ENCODE measurements at places on chromosomes 7 and 10. TPM values are rescaled to one million over a fixed set of nuclear protein-coding genes. Genes with fewer than 3 reads are reported as not detected.
A peak's percentile ranks its signal among the peaks of the same experiment; 100 is the strongest.

The PMPCB gene
- 58.1 TPM for total RNA-seq

DNA sequence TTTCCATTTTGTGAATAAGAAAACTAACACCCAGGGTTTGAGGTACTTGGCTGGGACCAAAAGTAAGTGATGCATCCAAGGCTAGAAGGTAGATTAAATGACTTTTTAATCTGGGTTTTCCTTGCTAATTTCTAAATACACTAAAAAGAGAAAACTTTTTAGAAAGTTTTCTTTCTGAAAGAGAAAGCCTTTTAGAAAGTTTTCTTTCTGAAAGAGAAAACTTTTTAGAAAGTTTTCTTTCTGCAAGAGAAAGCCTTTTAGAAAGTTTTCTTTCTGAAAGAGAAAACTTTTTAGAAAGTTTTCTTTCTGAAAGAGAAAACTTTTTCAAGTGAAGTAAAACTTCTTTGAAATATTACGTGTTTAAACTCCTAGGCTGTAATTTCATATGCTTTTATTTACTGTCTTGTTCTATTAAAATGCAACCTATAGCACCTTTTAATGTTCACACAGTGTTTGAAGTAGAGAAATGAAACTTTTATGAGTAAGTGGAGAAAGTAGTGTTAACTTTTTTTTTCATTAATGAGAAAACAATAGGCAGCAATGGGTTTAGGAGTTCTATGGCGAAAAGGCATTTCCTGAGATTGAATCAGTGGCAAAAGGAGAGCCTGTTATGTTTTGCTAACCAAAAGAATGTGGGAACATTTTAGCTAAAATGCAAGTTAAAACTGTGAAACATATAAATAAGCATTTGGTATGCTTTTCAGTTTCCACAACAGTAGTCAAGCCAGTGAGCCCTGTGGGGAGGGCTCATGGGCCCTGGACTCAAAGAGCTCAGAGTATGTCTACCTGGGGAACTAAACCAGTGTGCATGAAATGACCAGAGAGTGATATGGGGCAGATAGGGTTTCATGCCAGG lies 103.7 kb downstream of the RBM20 start:
- H3K4me1 ChIP-seq, result peaks cover 38% of the 10 kb centered on the region
- H3K4me3 ChIP-seq, result no peak overlapping the region
- H3K27ac ChIP-seq, result peak overlapping the region; percentile 25
- no peaks in the 10 kb centered on the region for H3K27me3 ChIP-seq

- H3K27ac ChIP-seq, result no peak overlapping the region
- H3K36me3 ChIP-seq, result no peaks in the 10 kb centered on the region
- peaks cover 6% of the 10 kb centered on the region for H3K27me3 ChIP-seq
- H3K4me3 ChIP-seq, result no peak overlapping the region
- no peak for DNase-seq
Observed at GRCh38 chr10:16381083-16381482, 55.7 kb upstream of the PTER start.

GRCh38 chr10:47175181-47176123 lies 124.5 kb upstream of the GDF10 start:
- peaks cover 6% of the 10 kb centered on the region for H3K27me3 ChIP-seq
- no peak overlapping the region for H3K27ac ChIP-seq
- no peak overlapping the region for H3K4me3 ChIP-seq
- DNase-seq, result peak; percentile 27

The RAMP3 gene
- not detected for total RNA-seq

DNA sequence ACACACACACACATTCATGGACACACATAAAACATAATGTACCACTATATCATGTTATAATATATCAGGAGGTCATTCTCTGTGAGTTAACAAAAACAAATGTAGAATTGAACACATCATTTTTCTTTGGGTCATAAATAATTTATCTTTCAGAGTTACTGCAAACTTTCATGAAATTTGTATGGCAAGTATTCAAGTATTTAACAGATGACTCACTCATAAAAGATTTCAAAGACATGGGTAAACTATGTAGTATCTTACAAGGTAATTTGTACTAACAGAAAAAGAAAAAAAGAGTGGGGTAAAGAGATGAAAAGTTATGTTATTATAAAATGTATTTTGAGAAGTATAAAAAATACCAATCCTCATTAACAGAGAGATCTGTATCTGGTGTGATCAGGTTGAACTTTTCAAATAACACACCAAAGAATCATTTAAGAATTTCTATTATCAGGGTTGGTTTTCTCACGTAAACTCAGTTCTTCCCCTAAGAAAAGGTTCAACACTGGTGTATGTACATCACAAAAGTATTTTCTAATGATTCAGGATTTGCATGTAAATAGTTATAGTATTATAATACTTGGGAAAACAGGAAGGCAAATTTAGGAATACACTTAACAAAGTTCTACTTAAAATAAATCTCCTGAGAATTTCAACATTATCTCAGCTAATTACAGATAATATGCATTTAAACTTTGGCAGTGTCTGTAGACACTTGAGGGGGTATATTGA lies 933.1 kb upstream of the LRRN3 start:
- H3K4me1 ChIP-seq, result no peaks in the 10 kb centered on the region
- no peak for DNase-seq
- H3K4me3 ChIP-seq, result no peak overlapping the region
- H3K27ac ChIP-seq, result no peak overlapping the region

- H3K27me3 ChIP-seq, result no peaks in the 10 kb centered on the region
- H3K4me3 ChIP-seq, result no peak overlapping the region
- H3K36me3 ChIP-seq, result peaks cover 4% of the 10 kb centered on the region
- H3K4me1 ChIP-seq, result peaks cover 20% of the 10 kb centered on the region
- no peak for DNase-seq
Observed at GRCh38 chr7:28124413-28124812, 56.2 kb downstream of the JAZF1 start.

- H3K27me3 ChIP-seq, result no peaks in the 10 kb centered on the region
- H3K27ac ChIP-seq, result no peak overlapping the region
Observed at GRCh38 chr10:83917537-83918506, 221.5 kb upstream of the GHITM start.

GRCh38 chr10:84965468-84965867 lies 637.1 kb downstream of the CCSER2 start:
- no peaks in the 10 kb centered on the region for H3K27me3 ChIP-seq
- no peaks in the 10 kb centered on the region for H3K4me1 ChIP-seq
- DNase-seq, result no peak
- no peak overlapping the region for H3K4me3 ChIP-seq

The ATOH7 gene
- total RNA-seq, result not detected

DNA sequence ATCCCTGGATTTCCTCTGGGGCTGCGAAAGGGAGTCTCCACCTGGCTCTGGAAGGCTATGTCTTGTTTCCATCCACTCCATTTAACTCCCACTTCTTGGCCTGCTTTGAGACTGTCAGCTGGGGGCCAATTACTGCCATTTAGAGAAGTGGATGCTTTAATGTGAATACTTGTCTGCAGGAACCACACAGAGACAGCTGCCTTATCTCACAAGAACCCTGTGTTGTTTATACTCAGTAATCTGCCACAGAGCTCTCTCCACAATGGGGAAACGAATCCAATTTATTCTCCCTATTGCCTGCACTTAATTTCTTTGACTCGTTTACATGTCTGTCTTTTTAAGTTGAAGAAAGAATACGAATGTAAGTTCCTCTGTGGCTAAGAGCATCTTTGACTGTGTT lies 787.0 kb upstream of the C7orf33 start:
- DNase-seq, result no peak
- no peaks in the 10 kb centered on the region for H3K27me3 ChIP-seq
- H3K4me1 ChIP-seq, result no peaks in the 10 kb centered on the region
- H3K36me3 ChIP-seq, result no peaks in the 10 kb centered on the region
- no peak overlapping the region for H3K4me3 ChIP-seq

DNA sequence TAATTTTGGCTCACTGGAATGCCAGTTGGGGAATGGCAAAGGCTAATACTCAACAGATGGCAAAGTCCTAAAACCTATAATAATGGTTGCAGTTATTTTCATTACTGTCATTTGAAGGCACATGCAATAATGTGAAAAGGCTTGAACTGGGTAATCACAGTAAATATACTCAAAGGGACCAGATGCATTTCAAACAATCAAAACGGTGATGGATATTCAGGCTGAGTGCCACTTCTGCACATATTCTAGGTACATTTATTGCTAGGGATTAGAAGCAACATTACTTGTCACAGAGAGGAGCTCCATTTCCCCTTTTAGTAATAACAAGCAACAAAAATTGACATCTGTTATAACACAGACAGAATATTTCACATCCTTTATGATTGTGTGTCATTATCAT lies 171.8 kb downstream of the NXPH1 start:
- no peak overlapping the region for H3K27ac ChIP-seq
- no peaks in the 10 kb centered on the region for H3K27me3 ChIP-seq
- DNase-seq, result no peak
- H3K4me3 ChIP-seq, result no peak overlapping the region
- H3K4me1 ChIP-seq, result no peaks in the 10 kb centered on the region

The ASB10 gene
- total RNA-seq, result not detected

GRCh38 chr10:128123846-128124245 lies 2.4 kb downstream of the MKI67 start:
- no peaks in the 10 kb centered on the region for H3K27me3 ChIP-seq
- peak overlapping the region; percentile 98 for H3K4me3 ChIP-seq
- no peak for DNase-seq
- H3K36me3 ChIP-seq, result peaks cover 61% of the 10 kb centered on the region
- H3K27ac ChIP-seq, result peak overlapping the region; percentile 93
- peaks cover 57% of the 10 kb centered on the region for H3K4me1 ChIP-seq

- no peak overlapping the region for H3K4me3 ChIP-seq
- peaks cover 42% of the 10 kb centered on the region for H3K27me3 ChIP-seq
- peaks cover 16% of the 10 kb centered on the region for H3K4me1 ChIP-seq
- no peak overlapping the region for H3K27ac ChIP-seq
- peak; percentile 15 for DNase-seq
- H3K36me3 ChIP-seq, result no peaks in the 10 kb centered on the region
Observed at GRCh38 chr10:101563497-101564040, 24.5 kb downstream of the POLL start.

- H3K27me3 ChIP-seq, result no peaks in the 10 kb centered on the region
- DNase-seq, result no peak
- peaks cover 2% of the 10 kb centered on the region for H3K4me1 ChIP-seq
- H3K36me3 ChIP-seq, result no peaks in the 10 kb centered on the region
Observed at GRCh38 chr10:21953585-21954057, 49.9 kb downstream of the DNAJC1 start.

DNA sequence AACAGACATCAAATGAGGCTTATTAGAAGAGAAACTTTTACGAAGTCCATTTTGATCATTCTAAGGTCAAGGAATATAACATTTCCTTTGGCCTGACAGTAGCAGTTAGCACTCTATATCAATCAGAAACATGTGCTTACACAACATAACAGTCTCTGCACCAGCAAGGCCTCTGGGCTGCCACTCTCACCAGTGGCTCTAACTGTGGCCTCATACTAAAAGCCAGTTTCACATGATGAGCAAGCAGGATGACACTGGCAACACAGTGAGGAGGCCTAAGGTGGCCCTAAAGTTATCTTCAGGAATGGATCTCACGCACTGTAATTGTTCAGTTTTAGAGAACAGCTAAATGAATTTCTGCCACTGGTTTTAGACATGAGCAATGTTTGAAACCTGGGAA lies 126.8 kb downstream of the COBL start:
- no peaks in the 10 kb centered on the region for H3K36me3 ChIP-seq
- H3K27me3 ChIP-seq, result no peaks in the 10 kb centered on the region
- no peak for DNase-seq
- no peak overlapping the region for H3K4me3 ChIP-seq
- H3K4me1 ChIP-seq, result no peaks in the 10 kb centered on the region
- H3K27ac ChIP-seq, result no peak overlapping the region

DNA sequence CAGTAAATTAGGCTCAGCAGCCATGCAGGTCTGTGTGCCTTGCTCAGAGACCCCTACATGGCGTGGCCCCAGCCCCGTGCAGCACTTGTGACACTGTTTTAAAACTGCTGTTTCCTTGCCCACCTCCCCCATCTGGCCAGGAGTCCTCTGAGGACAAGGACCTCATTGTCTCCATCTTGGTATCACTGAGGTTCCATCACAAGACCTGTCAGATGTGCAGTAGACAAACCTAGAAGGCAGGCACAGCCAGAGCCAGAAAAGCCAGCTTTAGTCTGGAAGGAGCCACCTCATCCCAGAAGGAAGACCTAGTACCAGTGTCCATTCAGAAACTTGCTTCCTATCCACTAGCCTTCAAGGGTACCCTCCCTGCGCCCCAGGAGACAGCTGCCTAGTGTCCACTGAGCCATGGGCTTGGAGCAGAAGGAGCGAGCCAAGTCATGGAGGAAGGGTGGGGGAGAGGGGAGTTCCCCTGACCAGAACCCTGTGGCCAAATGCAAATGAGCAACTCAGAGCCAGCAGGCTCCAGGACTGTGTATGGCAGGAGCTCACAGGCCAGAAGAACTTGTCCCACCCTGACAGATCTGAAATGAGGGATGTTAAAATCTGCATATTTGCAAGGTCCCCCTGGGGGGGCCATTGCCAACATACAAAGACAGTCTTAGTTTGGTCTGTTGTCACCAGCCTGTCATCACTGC lies 176.1 kb downstream of the SH3PXD2A start:
- no peaks in the 10 kb centered on the region for H3K36me3 ChIP-seq
- H3K27ac ChIP-seq, result no peak overlapping the region
- H3K27me3 ChIP-seq, result no peaks in the 10 kb centered on the region
- peaks cover 17% of the 10 kb centered on the region for H3K4me1 ChIP-seq
